SJSA1 (cell line): ENCODE measurements at places on chromosomes 16 and 17.
A peak's percentile ranks its signal among the peaks of the same experiment; 100 is the strongest.

DNA sequence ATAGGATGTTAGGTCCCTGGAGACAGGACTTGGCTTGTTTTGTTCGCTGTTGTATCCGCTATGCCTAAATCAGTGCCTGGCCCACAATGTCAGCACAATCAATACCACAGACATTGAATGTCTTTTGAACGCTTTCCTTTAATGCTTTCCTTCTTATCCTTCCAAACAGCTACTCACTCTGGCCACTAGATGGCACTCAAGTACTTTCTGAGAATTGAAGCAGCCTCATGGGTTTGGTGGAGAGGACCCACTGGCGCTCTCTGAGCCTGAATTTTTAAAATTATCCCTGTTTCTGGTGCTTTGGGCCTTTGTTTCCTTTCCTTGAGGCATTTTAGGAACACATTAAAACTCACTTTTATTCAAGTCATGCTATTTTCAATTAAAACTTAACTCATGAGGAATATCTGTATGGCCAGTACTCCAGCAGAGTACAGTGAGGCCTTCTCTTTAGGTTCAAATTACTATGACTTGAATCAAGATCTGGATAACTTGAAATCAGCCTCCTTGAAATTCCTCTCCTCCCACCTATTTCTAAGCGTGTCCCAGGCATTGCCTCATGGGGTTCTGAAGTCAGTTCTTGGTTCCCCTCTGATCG is 3.2 kb upstream of the NLRP1 start:
- no peak overlapping the region for H3K27ac ChIP-seq
- H3K27me3 ChIP-seq, result 0 out of 2 replicates have a peak, but pooled peaks cover 3% of the 10 kb centered on the region
- peaks cover 26% of the 10 kb centered on the region for H3K4me1 ChIP-seq
- DNase-seq, result peak; percentile 50

DNA sequence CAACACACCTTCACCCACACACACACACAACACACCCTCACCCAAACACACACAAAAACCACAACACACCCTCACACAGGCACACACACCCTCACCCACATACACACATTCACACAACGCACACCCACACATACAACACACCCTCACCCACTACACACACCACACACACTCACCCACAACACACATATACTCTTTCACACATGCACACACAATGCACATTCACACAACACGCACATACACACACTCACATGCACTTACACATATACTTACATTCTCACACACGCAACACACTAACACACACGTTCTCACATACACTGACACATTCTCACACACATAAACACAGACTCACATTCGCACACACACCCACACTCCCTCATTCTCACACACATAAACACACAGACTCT is 3.8 kb downstream of the ASGR1 start:
- no peaks in the 10 kb centered on the region for H3K36me3 ChIP-seq
- H3K27ac ChIP-seq, result no peak overlapping the region
- no peak for DNase-seq

DNA sequence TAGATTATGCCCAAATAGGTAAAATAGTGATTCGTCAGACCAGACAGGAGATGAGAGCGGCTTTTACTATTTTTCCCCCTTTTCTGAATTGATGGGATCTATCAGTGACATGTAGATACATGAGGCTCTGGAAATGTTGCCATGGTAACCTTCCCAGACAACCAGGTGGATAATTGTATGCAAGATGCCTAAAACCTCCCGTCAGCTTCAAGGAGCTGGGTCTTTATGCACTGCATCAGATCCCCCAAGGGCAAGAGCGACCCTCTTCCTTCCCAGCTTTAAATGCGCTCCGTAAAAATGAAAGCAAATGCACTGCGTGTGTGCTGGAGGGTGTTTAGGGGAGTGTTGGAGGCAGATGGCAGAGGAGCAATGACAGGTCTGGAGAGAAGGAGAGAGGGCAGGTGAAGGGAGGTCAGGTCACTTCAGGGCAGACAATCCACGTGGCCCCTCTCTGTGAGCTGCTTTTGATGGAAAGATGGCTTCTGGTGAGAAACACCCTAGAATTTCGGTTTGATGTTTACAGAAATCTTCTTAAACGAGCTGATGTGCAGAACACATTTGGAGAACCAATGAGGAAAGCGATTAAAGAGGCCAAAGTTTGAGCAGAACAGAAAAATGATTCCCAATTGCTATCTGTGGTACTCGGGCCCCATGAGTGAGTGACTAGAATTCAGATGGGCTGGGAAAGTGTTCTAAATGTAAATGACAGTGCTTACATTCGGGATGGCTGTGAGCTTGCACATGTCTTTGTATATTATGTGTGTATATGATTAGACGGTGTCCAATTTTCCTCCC is 461.7 kb upstream of the HSBP1 start:
- no peaks in the 10 kb centered on the region for H3K36me3 ChIP-seq
- H3K4me1 ChIP-seq, result peaks cover 12% of the 10 kb centered on the region
- no peaks in the 10 kb centered on the region for H3K27me3 ChIP-seq

GRCh38 chr16:23629516-23629915 is 11.6 kb downstream of the PALB2 start:
- no peaks in the 10 kb centered on the region for H3K4me1 ChIP-seq
- no peak overlapping the region for H3K27ac ChIP-seq
- no peaks in the 10 kb centered on the region for H3K27me3 ChIP-seq
- peaks cover 65% of the 10 kb centered on the region for H3K36me3 ChIP-seq
- DNase-seq, result no peak

DNA sequence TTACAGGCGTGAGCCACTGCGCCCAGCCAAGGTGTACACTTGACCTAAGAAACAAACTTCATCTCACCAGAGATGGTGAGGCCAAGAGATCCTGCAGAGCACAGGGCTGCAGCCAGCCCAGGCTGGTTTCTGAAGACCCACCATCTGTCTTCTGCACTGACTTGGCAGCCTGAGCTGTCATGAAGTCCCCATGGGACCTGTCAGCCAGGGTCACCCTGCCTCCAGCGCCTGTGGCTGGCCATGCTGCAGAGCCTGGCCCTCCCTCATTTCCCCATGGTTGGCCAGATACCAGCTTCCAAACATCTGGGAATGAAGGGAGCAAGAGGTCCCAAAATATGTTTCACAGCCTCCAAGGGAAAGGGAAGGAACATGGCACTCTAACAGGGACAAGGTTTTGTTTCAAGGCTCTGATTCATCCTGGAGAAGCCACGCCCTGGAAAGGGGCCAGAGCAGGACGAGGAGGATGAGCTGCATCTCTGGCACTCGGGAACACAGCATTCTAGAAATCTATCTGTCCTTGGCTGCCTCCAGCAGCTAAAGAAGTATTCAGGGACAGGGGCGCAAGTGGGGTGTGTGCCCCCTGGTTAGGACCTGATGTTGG is 45.3 kb downstream of the DDX19A start:
- H3K36me3 ChIP-seq, result peaks cover 62% of the 10 kb centered on the region
- no peak overlapping the region for H3K27ac ChIP-seq
- DNase-seq, result no peak
- no peak overlapping the region for H3K4me3 ChIP-seq
- H3K27me3 ChIP-seq, result no peaks in the 10 kb centered on the region
- peaks cover 10% of the 10 kb centered on the region for H3K4me1 ChIP-seq

- no peak overlapping the region for H3K27ac ChIP-seq
- H3K4me1 ChIP-seq, result no peaks in the 10 kb centered on the region
- no peaks in the 10 kb centered on the region for H3K27me3 ChIP-seq
- H3K36me3 ChIP-seq, result no peaks in the 10 kb centered on the region
- no peak overlapping the region for H3K4me3 ChIP-seq
These were observed 90.0 kb downstream of the SDR42E1 start for GRCh38 chr16:81921085-81921814.

DNA sequence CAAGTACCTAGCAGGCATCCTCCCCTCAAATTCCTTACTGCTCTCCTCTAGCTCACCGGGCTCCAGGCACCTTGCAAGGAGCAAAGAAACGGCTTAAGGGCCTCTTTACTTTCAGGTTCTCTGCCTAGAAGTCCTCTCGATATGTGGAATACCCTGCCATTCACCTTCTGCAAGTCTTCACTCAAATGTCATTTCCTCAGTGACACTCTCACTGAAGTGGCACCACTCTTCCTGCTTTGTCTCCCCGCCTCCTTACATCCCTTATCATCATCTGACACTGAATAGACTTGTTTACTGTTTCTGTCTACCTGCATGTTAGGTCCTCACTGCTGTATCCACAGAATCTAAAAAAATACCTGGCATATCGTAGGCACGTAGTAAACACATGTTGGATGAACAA is 947 bp downstream of the SLC7A6OS start:
- peaks cover 13% of the 10 kb centered on the region for H3K4me1 ChIP-seq
- no peaks in the 10 kb centered on the region for H3K27me3 ChIP-seq
- no peak for DNase-seq

- no peaks in the 10 kb centered on the region for H3K27me3 ChIP-seq
- H3K36me3 ChIP-seq, result no peaks in the 10 kb centered on the region
- H3K4me3 ChIP-seq, result no peak overlapping the region
- H3K27ac ChIP-seq, result no peak overlapping the region
- DNase-seq, result no peak
These were observed 48.8 kb downstream of the MYH11 start for GRCh38 chr16:15808071-15808470.

- H3K4me3 ChIP-seq, result no peak overlapping the region
- no peak overlapping the region for H3K27ac ChIP-seq
- H3K36me3 ChIP-seq, result no peaks in the 10 kb centered on the region
- no peaks in the 10 kb centered on the region for H3K4me1 ChIP-seq
These were observed 305.2 kb upstream of the IRX3 start for GRCh38 chr16:54591816-54592246.

GRCh38 chr16:77882358-77882757 is 94.0 kb downstream of the VAT1L start:
- no peak overlapping the region for H3K4me3 ChIP-seq
- peaks cover 6% of the 10 kb centered on the region for H3K4me1 ChIP-seq
- H3K27ac ChIP-seq, result no peak overlapping the region
- H3K27me3 ChIP-seq, result no peaks in the 10 kb centered on the region
- no peak for DNase-seq
